ENCODE measurements at places on chromosomes 2 and 18.

- DNase-seq = no peak
These were observed 340.8 kb upstream of the SPHKAP start for GRCh38 chr2:228522276-228522675.

DNA sequence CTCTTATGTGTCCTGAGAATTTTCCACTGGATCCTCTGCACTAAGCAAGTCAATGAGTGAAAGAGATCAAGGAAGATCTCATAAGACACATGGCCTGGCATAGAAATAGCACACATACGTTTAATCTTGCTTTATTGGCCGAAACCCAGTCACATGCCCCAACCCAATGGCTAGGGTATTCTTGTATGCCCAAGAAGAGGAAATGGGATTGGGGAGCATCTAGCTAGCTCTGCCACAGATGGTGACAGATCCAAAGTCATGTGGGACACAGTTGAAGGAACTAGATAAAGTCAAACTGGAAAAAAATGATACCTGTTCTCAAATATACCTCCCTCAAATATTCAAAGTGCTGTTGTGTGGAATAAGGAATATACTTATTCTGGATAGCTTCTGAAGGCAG lies 74.7 kb downstream of the CD28 start:
- DNase-seq = no peak

- no peak for DNase-seq
These were observed 54.4 kb upstream of the LINC00305 start for GRCh38 chr18:64203295-64203694.

GRCh38 chr2:163077241-163077640 lies 238.7 kb upstream of the KCNH7 start:
- no peak for DNase-seq

DNA sequence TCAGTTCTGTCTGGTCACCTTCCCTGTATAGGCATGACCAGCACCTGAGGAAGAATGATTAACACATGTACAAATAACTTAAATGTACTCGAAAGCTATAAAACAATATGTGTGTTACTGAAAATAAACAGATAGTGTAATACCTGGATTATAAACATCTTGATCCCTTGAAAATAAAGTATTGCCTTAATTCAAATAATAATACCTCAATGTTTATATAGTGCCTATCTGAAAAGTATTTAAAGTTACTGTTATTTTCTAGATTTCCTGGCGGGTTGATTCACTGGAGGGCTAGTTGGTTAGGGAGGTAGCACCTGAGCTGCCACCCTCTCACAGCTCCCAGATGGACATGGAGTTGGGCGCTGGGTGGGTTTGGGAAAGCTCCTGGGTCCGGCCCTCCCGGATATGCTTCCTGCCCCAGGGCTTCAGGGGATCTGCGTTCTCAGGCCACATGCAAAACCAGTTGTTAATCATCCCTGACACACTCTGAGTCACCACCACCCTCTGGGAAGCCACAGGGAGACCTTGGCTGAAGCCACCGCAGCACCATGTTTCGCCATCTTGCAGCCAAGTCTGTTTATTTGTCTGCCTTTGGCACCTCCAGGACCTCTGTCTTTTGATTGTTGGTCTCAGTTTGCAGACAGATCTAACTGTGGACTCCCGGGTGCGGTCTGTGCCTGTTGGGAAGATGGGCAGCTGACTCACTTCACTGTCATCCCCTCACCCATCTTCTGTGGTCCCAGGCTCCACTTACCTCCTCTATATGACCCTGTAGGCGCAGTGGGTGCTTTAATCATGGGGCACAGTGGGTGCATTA lies 35.3 kb downstream of the RAB31 start:
- no peak for DNase-seq

DNA sequence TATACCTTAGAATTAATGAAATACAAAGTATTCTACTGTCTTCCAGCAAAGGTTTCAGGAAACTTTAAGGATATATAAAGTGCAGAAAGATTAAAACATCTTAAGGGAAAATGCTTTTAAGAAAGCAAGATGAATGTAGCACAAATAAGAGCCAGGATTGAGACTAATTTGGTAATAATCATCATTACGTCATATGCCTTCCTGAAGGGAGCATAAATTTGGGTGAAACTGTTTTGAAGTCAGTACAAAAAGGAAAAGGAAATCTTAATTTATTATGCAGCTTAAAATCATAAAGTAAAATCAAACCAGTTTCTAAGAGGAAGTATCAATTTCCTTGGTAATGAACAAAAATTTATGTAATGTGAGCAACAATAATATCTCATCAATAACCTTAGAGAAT lies 221.7 kb downstream of the CTNNA2 start:
- DNase-seq = no peak

GRCh38 chr18:5447442-5447841 lies 96.4 kb downstream of the EPB41L3 start:
- no peak for DNase-seq

DNA sequence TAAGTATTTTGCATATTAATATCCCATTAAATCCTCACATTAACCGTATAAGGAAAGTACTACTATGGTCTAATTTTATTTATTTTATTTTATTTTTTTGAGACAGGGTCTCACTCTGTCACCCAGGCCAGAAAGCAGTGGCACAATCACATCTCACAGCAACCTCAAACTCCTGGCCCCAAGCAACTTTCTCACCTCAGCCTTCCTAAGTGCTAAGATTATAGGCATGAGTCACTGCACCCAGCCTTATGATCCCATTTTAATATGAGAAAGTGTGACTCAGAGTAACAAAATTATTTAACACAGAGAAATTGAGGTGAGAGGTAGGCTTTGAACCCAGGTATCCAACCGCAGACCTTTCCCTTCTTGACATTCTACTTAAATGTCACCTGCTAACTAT lies 330.0 kb upstream of the POU3F3 start:
- no peak for DNase-seq

GRCh38 chr18:60082790-60083189 lies 183.0 kb downstream of the PMAIP1 start:
- no peak for DNase-seq

GRCh38 chr18:79975985-79976680 lies 11.7 kb downstream of the HSBP1L1 start:
- DNase-seq = no peak

DNA sequence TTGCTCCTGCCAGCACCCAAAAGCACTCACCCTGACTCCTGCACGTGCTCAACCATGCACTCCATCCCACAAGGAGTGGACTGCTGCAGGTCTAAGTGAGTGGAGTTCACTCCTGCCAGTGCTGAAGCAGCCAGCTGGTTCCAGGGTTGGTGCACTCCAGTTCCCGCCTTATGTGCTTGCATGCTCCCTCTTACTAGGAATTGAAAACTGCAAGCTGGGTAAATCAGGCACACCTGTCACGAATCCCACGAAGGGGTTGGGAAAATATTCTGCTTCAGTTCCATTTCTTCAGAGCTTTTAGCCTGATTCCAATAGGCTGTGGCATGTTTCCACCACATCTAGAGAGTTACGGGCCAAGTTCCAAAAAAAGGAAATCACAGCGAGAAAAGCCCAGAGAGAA lies 1365.5 kb upstream of the CHAC2 start:
- DNase-seq = no peak

All from stimulated activated CD8-positive, alpha-beta memory T cell treated with anti-CD3 and anti-CD28 coated beads, Interleukin-12 subunit alpha, Interleukin-12 subunit beta, amount 100 ng/mL, for 1 hour (primary cell).